ENCODE measurements at places on chromosomes 1 and 21. TPM values are rescaled to one million over a fixed set of nuclear protein-coding genes. Genes with fewer than 3 reads are reported as not detected.

CAMSAP2 gene
- total RNA-seq = 129 TPM

EFHD2 gene
- total RNA-seq = 33.5 TPM

CRP gene
- total RNA-seq = not detected

FCRL1 gene
- total RNA-seq = not detected

AGMAT gene
- 0.93 TPM for total RNA-seq

LCE6A gene
- total RNA-seq = not detected

PLEKHA6 gene
- 2.2 TPM for total RNA-seq

RIPK4 gene
- 28.0 TPM for total RNA-seq

SAMSN1 gene
- total RNA-seq = not detected

OR2T33 gene
- total RNA-seq = not detected

APOBEC4 gene
- not detected for total RNA-seq

ILF2 gene
- total RNA-seq = 88.2 TPM

GJA4 gene
- total RNA-seq = not detected

BARHL2 gene
- not detected for total RNA-seq

CD5L gene
- total RNA-seq = not detected

C2CD4D gene
- 0.07 TPM for total RNA-seq

LRRC53 gene
- total RNA-seq = not detected

CCDC24 gene
- total RNA-seq = 2.4 TPM

ORC1 gene
- total RNA-seq = 0.34 TPM

ASCL5 gene
- 0.07 TPM for total RNA-seq

TTC22 gene
- total RNA-seq = 6.8 TPM

CATSPERE gene
- 0.43 TPM for total RNA-seq

SCYL3 gene
- 9.0 TPM for total RNA-seq

CDC20 gene
- total RNA-seq = 1.4 TPM

GSTM4 gene
- total RNA-seq = 3.1 TPM

SPAG17 gene
- 0.78 TPM for total RNA-seq
